ENCODE measurements at places on chromosomes 5 and 9.

GRCh38 chr9:131370638-131371037, 23.2 kb upstream of the PRRC2B start:
- no peak for DNase-seq

GRCh38 chr9:83800236-83801033, 17.1 kb downstream of the GKAP1 start:
- no peak for DNase-seq

DNA sequence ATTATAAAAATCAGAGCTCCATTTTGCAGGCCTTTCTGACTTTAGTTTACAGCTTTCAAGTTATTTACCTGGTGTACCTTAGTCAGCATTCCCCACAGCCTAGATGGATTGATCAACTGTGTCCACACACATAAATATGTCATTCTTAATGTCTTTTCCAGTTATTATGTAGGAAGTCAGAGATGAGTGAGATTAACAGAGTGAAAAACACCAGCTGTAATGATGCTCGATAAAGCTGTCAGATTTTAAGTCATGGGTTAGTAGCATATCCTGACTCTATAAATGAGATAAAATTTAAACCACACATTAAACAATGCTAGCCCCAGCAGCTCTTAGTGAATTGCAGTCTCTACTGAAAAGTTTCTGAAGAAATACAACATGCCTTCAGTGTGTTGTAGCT, 48.9 kb downstream of the NUDT12 start:
- DNase-seq, result no peak

- DNase-seq, result no peak
Measured at GRCh38 chr5:133128066-133128465, 76.3 kb downstream of the HSPA4 start.

DNA sequence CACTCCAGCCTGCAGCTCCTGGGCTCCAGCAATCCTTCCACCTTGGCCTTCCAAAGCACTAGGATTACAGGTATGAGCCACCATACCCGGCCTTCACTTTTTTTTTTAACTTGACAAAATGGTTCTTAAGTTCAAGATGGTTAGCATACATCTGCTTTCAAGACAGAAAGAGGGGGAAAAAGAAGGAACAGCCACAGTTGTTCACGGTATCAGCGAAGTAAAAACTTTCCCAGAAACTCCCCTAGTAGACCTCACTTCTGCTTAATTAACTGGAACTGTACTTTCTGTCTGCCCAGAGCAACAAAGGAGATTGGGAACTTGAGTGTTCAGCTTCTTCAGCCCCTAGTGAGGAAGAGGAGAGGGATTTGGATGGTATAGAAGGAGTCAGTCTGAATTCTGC, 116.7 kb downstream of the UGCG start:
- no peak for DNase-seq

DNA sequence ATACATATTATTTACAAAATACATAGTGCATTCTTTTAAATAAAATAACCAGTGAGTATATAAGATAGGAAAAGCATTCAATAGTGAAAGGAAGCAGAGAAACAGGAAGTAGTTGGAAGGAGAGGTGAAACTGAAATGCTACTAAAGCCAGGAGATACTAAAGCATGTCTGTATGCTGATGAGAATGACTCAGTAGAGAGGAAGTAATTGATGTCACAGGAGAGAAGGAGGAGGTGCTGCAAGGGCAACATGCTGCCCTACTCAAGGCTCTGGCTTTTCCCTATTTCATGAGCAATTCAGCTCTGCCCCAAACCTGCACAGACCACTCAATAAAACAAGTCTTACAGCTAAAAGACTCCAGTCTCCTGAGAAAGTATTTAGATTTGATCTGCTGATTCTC, 108.5 kb upstream of the TXNDC8 start:
- no peak for DNase-seq

DNA sequence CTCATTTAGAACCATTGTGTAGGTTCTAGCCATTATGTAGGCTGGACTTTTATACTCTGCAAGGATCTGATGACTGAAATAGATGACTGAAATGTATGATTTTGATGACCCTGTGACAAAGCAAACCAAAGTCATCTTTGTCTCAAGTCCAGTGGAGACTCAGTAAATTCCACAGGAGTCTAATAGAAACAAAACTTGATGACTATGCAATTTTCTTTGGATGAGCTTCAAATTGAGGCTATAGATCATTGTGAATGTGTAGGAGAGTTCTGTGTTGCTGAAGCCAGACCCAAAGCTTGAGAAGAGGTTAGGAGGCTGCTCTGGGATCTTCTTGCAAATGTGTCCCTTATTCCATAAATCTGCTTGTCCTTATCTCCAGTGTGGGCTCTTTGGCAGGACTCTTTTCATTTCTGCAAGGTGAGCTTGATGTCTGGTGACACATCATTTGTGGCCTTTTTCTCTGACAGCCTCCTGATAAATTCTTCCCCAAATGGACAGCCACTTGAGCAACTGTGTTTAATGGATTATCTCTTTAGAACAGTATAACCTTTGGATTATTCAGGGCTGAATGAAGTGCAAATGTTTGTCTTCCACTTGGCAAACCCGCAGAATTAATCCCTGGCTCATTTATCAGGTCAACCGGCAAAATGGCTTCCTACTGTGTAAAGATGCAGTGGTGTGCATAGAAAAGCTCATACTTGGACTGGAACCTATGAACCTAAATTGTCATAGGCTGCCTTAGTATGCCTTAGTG, 235.1 kb upstream of the ANKH start:
- no peak for DNase-seq

- no peak for DNase-seq
Measured at GRCh38 chr9:33125871-33126823, 41.0 kb downstream of the B4GALT1 start.

GRCh38 chr5:68587171-68587570, 371.6 kb downstream of the PIK3R1 start:
- no peak for DNase-seq

DNA sequence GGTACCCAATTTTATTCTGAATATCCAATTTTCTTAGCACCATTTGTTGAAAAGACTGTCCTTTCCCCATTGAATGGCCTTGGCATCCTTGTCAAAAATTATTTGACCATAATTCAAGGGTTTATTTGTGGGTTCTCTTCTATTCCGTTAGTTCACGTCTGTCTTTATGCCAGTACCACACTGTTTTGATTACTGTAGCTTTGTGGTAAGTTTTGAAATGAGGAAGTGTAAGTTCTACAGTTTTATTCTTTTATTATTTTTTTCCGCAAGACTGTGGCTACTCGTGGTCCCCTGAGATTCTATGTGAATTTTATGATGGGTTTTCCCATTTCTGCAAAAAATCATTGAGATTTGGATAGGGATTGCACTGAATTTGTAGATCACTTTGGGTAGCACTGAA, 402.6 kb downstream of the PLK2 start:
- DNase-seq, result no peak

DNA sequence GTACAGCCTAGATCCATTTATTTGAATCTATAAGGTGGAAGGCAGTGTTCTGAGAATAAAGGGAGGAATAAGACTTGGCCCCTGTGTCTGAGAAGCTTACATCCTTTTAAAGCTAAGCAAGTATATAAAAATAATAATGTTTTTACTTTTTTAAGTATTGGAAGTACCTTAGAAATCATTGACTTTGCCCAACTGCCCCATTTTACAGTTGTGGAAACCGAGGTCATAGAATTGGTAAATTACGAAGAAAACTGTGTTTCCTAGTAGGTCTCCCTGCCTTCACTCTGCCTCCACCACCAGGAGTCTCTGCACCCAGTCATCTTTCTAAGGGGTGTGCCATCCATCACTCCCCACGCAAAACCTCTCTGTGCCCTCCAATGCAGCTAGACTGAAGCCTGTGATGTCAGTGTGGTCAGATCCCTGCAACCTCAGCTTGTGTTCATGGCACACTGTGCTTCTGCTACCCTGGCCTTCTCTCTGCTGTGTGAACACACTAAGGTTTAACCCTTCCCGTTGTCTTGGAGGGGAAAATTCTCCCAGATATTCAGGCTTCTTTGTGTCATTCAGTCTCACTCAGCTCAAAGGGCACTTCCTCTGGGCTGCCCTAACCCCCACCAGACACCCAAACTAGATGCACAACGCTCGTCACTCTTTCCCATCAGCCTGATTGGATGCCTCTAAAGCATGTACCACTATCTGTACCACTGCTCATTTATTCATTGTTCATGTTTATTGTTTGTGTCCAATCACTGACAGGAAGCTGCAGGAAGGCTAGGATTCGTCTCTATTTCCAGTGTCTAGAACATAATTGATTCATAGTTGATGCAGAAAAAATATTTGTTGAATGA, 18.2 kb downstream of the ADRB2 start:
- DNase-seq, result no peak

GRCh38 chr5:149640350-149640999, 59.2 kb downstream of the ARHGEF37 start:
- DNase-seq, result peak; percentile 27

DNA sequence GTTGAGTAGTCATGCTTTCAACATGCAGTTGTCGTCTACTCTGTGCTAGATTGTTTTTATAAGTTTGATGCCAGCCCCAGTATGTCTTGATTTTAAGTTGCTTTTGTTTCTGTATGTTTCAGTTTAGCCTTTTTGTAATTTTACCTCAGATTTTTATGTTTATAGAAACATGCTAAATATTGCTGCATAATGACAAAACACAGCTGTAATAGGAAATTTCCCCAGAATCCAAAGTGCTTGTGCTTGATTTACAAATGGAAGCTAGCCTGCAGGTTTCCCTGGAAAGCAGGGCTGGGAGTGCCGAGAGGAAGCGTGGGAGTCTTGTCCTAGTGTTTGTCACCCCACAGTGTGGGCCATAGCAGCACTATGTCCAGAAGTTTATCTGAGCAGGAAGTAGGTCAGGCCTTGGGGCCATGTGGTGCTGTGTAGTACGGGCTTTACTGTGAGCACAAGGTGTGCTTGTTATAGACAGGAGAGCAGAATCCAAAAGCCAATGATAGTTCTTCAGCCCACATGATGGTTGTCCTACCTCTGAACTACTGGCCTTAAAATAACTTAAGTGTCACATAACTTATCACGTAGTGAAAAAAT, 100.0 kb upstream of the NREP start:
- DNase-seq, result no peak

- DNase-seq, result no peak
Measured at GRCh38 chr5:147893820-147894219, 12.5 kb downstream of the C5orf46 start.

DNA sequence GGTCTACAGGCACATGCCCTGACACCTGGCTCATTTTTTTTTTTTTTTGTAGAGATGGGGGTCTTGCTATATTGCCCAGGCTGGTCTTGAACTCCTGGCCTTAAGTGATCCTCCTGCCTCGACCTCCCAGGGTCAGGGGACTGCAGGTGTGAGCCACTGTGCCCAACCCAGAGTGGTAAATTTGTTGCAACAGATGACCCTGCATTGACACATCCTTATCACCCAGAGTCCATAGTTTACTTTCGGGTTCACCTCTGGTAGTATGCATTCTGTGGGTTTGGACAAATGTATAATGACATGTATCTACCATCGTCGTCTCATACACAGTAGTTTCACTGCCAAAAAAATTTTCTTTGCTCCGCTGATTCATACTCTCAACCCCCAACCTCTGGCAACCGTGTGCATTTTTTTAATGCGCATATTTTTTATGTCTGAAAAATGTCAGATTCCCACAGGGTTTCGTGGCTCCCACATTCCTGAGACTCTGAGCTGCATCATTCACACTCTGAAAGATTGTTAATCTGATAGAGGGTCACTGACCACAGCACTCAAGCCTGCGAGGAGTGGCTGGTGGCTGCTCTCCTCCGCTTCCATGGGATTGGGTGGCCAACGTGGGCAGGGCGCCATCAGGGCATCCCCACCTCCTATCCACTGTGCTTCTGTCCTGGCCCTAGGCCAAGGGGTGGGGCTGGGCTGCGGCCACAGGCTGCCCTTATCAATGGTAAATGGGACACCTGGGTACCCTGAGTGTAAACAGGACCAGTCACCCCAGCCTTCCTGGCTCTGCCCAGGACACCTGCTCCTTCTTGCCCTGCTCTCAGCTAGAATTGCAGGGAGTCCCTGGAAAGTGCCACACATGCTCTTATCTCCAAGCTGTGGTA, 9.6 kb downstream of the NDST1 start:
- DNase-seq, result peak; percentile 59

GRCh38 chr9:77957652-77958051, 74.0 kb downstream of the GNAQ start:
- no peak for DNase-seq

DNA sequence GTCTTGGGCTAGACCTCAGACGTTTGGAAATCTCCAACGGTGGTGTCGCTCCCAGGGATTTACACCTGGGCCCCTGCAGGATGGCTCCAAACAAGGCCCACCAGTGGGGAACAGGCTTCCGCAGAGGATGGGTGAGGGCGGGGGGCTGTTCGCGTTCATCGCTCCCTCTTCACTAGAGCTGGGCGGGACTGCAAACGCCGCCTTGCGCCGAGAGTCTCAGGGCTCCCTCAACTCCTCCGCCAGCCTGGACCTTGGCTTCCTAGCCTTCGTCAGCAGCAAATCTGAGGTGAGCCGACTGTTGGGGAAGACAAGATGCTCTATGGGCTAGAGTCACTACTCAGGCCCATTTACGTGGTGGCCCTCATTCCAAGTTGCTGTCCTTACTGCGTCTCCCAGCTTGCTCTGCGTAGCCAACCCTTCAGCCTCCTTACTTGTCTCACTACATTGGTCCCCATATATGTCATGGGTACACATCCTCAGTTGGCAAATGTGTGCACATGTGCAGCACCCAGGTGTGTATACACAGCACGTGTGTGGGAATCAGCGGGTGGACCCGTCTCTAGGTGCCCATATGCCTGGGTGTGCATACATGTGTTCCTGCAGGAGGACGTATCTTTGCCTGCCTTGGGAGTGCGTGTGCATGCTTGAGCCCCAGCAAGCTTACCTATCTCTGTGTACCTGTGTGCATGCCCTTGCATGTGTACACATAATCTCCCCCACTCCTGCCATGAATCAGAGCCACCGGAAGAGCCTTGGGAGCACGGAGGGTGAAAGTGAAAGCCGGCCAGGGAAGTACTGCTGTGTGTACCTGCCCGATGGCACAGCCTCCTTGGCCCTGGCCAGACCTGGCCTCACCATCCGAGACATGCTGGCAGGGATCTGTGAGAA, 10.5 kb downstream of the RGS14 start:
- no peak for DNase-seq

DNA sequence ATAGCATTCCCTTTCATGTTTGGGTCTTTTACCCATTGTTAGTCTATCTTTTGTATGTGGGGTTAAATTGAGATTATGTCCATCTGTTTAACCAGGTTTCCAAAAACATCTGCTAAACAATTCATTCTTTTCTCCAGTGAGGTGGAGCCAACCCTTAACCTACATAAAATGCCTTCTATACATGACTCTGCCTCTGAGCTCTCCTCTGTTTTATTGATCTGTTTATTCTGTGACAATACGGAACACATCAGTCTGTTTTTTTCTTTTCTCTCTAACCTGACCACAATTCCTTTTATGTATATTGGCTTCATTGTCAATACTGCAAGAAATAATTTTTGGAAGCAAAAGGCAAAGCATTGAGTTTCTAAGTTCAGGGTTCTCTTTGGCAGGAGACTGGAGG, 9.9 kb upstream of the ARL15 start:
- DNase-seq, result no peak

- no peak for DNase-seq
Measured at GRCh38 chr9:71446473-71447411, 321.6 kb downstream of the CEMIP2 start.

- DNase-seq, result no peak
Measured at GRCh38 chr5:39076757-39077728, 2.8 kb upstream of the RICTOR start.

GRCh38 chr5:148342371-148343045, 7.1 kb downstream of the SPINK9 start:
- DNase-seq, result no peak
